ENCODE measurements at places on chromosomes 11 and 22. TPM values are rescaled to one million over a fixed set of nuclear protein-coding genes. Genes with fewer than 3 reads are reported as not detected.

DNA sequence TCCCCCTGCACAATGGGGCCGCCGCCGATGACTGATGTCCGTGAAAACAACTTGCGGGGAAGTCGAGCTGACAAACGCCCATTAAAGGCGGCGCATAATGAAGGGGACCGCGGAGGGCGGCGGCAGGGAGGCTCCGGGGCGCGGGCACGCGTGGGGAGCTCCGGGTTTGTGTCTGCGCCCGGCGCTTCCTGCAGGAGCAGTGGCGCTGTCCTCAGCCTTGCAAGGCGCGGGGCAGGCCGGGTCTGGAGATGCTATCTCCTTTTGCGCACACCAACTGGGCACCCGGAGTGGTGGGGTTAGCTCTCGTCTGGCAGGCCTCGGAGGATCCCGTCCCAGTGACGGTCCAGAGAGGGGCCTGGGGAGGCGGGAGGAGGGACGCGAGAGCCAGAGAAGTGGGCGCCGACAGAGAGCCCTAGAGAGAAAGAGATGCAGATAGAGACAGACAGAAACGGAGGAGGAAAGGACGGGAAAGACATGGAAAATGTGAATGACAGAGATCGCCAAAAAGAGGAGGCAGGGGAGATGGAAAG, 390 bp upstream of the FGF3 start:
- no peak for DNase-seq

GRCh38 chr11:3836903-3837302, 3.9 kb downstream of the RHOG start:
- DNase-seq, result no peak

DNA sequence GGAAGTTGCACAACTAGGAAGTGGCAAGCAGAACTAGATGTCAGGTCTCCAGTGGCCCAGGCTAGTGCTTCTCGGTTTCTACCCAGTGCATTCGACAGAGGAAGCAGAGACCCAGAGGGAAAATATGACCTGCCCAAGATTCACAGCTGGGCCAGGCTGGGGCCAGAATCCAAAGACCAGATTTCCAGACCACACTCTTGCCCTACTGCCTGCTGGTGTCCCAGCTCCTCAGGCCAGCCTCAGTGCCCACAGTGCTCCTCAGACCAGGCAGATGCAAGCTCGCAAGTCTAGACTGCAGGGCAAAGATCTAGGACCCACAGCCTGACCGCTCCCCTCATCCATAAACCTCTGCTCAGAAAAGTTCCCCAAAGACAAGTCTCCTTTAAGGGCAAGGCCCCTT, 262.6 kb downstream of the BUD13 start:
- DNase-seq, result no peak

- no peak for DNase-seq
These were observed 213.1 kb upstream of the ZBED5 start for GRCh38 chr11:11070976-11071375.

GRCh38 chr11:35619855-35620640, 1.8 kb downstream of the FJX1 start:
- no peak for DNase-seq

The GPHA2 gene
- total RNA-seq, result not detected
